ENCODE measurements at places on chromosomes 1 and 21. TPM values are rescaled to one million over a fixed set of nuclear protein-coding genes. Genes with fewer than 3 reads are reported as not detected.

Gene FALEC
- polyA plus RNA-seq, result not detected

Gene SPAG17
- 10.0 TPM for polyA plus RNA-seq

Gene UBXN11
- 36.2 TPM for polyA plus RNA-seq

Gene LRRC3
- polyA plus RNA-seq, result 4.3 TPM

Gene CENPF
- polyA plus RNA-seq, result 85.9 TPM

Gene KMO
- 23.4 TPM for polyA plus RNA-seq

Gene SLC44A3
- polyA plus RNA-seq, result 80.3 TPM

Gene BRDT
- 0.11 TPM for polyA plus RNA-seq

Gene EFNA4
- 22.9 TPM for polyA plus RNA-seq

Gene ATP1A2
- 3.7 TPM for polyA plus RNA-seq

Gene TXNIP
- 571 TPM for polyA plus RNA-seq

Gene NBPF9
- 42.8 TPM for polyA plus RNA-seq

Gene F13B
- not detected for polyA plus RNA-seq

Gene CFAP45
- polyA plus RNA-seq, result 3.5 TPM

Gene RHD
- 1.3 TPM for polyA plus RNA-seq

Gene RGSL1
- not detected for polyA plus RNA-seq

Gene INKA2
- 2.5 TPM for polyA plus RNA-seq

Gene SUCO
- polyA plus RNA-seq, result 64.5 TPM

Gene AMY1A
- polyA plus RNA-seq, result 0.26 TPM

Gene RHEX
- polyA plus RNA-seq, result 2.5 TPM

Gene PCNT
- polyA plus RNA-seq, result 34.6 TPM

Gene MSH4
- polyA plus RNA-seq, result 0.36 TPM

Gene SPRR2E
- polyA plus RNA-seq, result not detected

Gene S100A7
- polyA plus RNA-seq, result not detected

Gene EVA1B
- 124 TPM for polyA plus RNA-seq

Gene SLC45A1
- 4.0 TPM for polyA plus RNA-seq

Gene C1orf167
- polyA plus RNA-seq, result 0.65 TPM

Gene BSND
- 5.1 TPM for polyA plus RNA-seq

Gene DCDC2B
- polyA plus RNA-seq, result 0.96 TPM

Gene EPRS1
- polyA plus RNA-seq, result 112 TPM

Gene TNNI3K
- 2.1 TPM for polyA plus RNA-seq

Gene SCYL3
- 17.7 TPM for polyA plus RNA-seq

Gene TRAF3IP3
- 2.0 TPM for polyA plus RNA-seq

Gene LMX1A
- polyA plus RNA-seq, result not detected

Gene TACSTD2
- polyA plus RNA-seq, result 43.7 TPM

Gene FCRL1
- polyA plus RNA-seq, result 0.20 TPM

Gene CALML6
- 1.1 TPM for polyA plus RNA-seq

Gene PLA2G2C
- 0.04 TPM for polyA plus RNA-seq

Gene ANKRD34A
- 0.54 TPM for polyA plus RNA-seq

Gene ARTN
- 1.7 TPM for polyA plus RNA-seq

Gene KCNH1
- polyA plus RNA-seq, result 0.32 TPM

Gene TSPEAR
- 0.79 TPM for polyA plus RNA-seq

Gene AIM2
- 0.11 TPM for polyA plus RNA-seq

Gene KRTAP21-2
- not detected for polyA plus RNA-seq

Gene KDM5B
- polyA plus RNA-seq, result 106 TPM

Gene ZNF687
- 26.3 TPM for polyA plus RNA-seq

Gene PERM1
- polyA plus RNA-seq, result 0.37 TPM

Gene AADACL3
- not detected for polyA plus RNA-seq

Gene KRTAP7-1
- polyA plus RNA-seq, result not detected

Gene AMIGO1
- 9.1 TPM for polyA plus RNA-seq

Gene SLC2A5
- 0.73 TPM for polyA plus RNA-seq

Data from right renal pelvis (tissue), 4 donors.